ENCODE measurements at places on chromosomes 13 and 19.

GRCh38 chr19:33363476-33363875 is 10.0 kb upstream of the CEBPG start:
- DNase-seq: no peak

GRCh38 chr19:29449371-29449770 is 76.4 kb upstream of the VSTM2B start:
- no peak for DNase-seq

DNA sequence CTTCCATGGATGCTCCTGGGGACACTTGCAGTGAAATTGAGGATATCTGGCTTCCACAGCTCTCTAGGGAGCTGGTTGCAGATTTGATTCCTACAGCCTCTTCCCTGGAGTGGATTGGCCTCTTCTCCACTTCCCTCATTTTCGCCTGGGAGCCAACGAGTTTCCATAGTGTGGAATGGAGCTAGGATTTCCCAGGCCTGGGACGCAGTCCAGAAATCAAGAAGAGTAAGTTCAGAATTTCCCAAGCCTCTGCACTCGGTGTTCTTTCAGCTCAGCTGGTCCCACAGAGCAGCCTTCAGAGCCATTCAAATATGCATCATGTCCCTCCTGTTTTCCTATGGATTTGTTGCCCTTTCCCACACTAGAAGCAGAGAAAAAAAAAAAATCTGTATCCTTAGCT is 68.2 kb downstream of the RAP2A start:
- no peak for DNase-seq

DNA sequence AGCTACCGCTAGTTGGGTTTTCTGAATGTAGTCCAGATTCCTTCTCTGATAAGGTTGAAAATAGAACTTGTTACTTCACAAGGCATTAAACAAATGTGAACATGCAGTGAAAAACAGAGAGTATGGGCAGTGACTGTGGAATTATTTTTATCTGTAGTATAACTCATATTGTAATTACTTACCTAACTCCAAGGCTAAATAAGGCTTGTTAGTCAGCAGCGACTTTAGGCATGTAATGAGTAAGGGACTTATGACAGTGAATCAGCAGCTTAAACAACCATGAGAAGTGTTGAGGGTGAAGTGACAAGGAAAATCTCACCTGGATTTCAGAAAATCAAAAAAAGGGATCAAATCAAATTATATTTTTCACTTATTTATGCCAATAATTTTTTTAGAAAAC is 1719.5 kb upstream of the MIR17HG start:
- no peak for DNase-seq
